ENCODE measurements at places on chromosomes 4 and X.
A peak's percentile ranks its signal among the peaks of the same experiment; 100 is the strongest.

GRCh38 chrX:19810802-19811201 lies 76.6 kb downstream of the SH3KBP1 start:
- H3K27ac ChIP-seq: no peak overlapping the region
- peaks cover 53% of the 10 kb centered on the region for H3K4me1 ChIP-seq
- H3K4me3 ChIP-seq: no peak overlapping the region
- peaks cover 6% of the 10 kb centered on the region for H3K36me3 ChIP-seq
- H3K27me3 ChIP-seq: no peaks in the 10 kb centered on the region

DNA sequence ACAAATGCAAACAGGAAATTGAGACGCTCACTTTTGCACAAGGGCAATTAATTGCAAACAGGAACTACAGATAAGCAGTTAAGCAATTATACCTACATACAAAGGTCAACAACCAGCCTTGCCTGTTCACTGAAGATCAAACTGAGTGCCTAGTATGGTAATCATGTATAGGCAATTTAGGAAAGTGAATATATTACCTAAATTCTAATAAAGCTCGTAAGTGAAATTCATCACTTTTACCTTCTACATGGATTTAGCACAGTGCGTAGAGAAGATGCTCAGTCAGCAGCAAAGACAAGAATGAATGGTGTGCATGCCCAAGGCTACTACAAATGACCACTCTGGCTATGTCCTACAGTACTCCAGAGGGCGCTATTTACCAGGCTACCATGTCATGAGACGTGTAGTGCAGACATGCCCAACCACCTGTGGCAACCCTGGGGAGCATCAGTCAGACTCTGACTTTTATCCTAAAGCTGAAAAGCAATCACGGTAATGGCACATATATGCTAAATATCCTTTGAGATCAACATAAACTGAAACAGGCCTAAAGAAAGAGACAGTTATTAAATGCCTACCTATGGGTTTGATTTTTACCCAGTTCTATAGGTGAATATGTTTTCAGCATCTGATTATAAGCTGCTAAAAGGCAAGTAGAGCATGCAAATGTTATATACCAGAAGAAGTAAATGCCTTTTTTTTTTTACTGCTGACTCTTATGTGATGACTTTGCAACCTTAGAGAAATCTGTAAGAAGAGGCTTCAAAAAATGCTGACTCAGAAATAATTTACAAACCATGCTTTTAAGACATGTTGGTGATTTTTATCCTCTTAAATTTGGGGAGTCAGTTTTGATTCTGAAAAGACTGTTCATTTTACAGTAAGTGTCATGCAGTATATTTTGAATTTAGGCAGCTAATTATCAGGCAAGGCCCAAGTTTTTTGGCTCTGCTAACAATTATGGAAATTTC lies 178.0 kb downstream of the PPP3CA start:
- H3K27me3 ChIP-seq: no peaks in the 10 kb centered on the region
- H3K27ac ChIP-seq: no peak overlapping the region
- H3K36me3 ChIP-seq: no peaks in the 10 kb centered on the region

DNA sequence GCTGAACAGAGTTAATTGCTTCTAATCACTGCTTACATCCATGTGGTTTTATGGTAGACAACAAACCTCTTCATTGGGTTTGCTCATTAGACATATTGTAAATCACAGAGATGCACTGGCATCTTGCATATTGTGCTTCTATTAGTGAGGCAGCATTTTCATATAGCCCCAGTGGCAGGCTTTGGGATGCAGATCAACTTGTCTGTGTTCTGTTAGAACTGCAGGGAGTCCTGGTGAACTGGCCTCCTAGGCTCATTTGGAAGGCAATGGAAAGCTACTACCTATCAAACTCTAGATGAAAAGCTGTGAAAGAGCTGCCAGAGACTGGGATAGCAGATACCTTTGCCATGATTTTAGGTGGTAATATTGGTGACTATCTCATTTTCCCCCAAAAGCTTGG lies 108.8 kb downstream of the NAA11 start:
- no peaks in the 10 kb centered on the region for H3K36me3 ChIP-seq
- no peak overlapping the region for H3K4me3 ChIP-seq
- H3K4me1 ChIP-seq: no peaks in the 10 kb centered on the region
- no peak for DNase-seq
- no peaks in the 10 kb centered on the region for H3K27me3 ChIP-seq

- H3K4me3 ChIP-seq: no peak overlapping the region
- no peak for DNase-seq
- no peaks in the 10 kb centered on the region for H3K36me3 ChIP-seq
- H3K27ac ChIP-seq: no peak overlapping the region
- peaks cover 12% of the 10 kb centered on the region for H3K4me1 ChIP-seq
- H3K27me3 ChIP-seq: no peaks in the 10 kb centered on the region
Observed at GRCh38 chr4:79923281-79923680, 149.7 kb downstream of the ANTXR2 start.

DNA sequence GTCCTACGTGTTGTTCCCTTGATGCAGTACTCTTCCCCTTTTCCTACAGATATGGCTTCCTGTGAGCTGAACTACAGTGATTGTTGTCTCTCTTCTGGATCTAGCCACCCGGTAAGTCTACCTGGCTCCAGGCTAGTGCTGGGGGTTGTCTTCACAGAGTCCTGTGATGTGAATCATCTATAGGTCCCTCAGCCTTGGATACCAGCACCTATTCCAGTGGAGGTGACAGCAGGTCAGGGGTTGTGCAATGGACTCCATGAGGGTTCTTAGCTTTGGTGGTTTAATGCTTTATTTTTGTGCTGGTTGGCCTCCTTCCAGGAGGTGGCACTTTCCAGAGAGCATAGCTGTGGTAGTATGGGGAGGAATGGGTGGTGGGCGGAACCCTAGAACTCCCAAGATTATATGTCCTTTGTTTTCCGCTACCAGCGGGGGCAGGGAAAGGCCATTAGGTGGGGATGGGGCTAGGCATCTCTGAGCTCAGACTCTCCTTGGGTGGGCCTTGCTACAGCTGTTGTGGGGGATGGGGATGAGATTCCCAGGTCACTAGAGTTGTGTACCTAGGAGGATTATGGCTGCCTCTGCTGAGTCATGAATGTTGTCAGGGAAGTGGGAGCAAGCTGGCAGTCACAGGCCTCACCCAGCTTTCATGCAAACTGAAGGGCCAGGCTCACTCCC lies 121.4 kb upstream of the ANKRD50 start:
- H3K36me3 ChIP-seq: no peaks in the 10 kb centered on the region
- no peak overlapping the region for H3K4me3 ChIP-seq
- H3K4me1 ChIP-seq: no peaks in the 10 kb centered on the region
- no peak overlapping the region for H3K27ac ChIP-seq

DNA sequence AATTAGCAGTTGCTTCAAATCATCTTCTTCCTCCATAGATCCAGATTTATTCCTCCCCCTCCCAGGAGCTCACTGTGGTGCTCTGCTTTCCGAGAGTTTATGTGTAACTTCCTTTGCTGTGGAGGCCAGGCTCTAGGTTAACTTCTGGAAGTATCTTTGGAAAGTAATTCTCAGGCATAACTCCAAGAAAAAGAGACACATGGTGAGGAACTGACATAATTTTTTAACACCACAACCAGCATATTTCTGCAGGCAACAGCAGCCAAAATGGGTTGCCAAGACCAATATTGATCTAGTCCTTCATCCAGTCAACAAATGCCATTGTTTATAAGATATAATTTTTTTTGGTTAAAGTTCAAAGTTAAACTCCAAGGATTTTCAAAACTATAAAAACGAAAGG lies 114.5 kb upstream of the RBPJ start:
- H3K27ac ChIP-seq: no peak overlapping the region
- H3K36me3 ChIP-seq: no peaks in the 10 kb centered on the region
- H3K4me1 ChIP-seq: peaks cover 27% of the 10 kb centered on the region

- no peaks in the 10 kb centered on the region for H3K4me1 ChIP-seq
- no peak overlapping the region for H3K4me3 ChIP-seq
Observed at GRCh38 chr4:65021737-65022136, 612.5 kb upstream of the TECRL start.

DNA sequence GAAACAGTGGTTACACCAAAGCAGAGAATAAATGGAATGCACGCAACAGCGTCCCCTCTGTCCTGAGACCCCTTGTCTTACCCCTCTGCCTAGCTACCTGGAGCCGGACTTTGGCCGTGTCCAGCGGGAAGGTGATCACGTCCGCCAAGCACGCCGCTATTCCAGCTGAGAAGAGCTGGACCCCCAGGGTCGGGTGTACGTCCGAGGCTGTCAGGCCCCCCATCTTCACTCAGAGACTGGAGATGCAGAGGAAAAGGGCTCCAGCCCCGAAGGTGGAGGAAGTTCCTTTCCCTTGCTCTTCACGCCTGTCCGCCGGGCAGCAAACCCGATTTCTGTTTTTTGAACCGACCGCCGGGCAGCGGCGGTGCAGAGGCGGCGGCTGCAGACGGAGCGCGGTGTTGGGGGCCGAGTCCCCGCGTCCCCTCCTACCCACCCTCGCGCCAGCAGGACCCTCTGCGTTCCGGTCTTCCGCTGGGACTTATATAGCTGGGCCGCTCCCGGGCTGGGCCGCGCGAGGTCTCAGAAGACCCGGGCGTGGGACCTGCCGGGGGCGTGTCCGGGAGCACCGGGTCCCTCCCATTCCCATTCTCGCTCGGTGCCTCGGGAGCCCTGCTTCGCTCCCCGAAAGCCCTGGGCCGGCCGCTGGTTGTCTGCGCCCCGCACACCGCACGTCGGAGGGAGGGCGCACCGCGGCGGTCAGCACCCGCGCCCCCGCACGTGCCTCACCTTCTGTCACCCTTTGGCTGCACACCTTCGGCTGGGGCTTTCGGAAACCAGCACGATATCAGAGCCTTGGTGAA lies at the start of gene UCP1:
TSS of gene UCP1 (minus strand) at position 455 of the 800 bp plus-strand sequence. CDS start at position 223, 232 bp downstream.
- no peaks in the 10 kb centered on the region for H3K36me3 ChIP-seq
- H3K4me3 ChIP-seq: peak within 1 kb of the TSS; percentile 63
- peaks cover 66% of the 10 kb centered on the region for H3K27me3 ChIP-seq
- peak; percentile 37 for DNase-seq

- H3K4me1 ChIP-seq: no peaks in the 10 kb centered on the region
- no peak for DNase-seq
- no peak overlapping the region for H3K4me3 ChIP-seq
- no peaks in the 10 kb centered on the region for H3K36me3 ChIP-seq
Observed at GRCh38 chr4:156413239-156414135, 459.8 kb upstream of the CTSO start.

- H3K4me1 ChIP-seq: peaks cover 7% of the 10 kb centered on the region
- peaks cover 77% of the 10 kb centered on the region for H3K27me3 ChIP-seq
- H3K27ac ChIP-seq: no peak overlapping the region
- DNase-seq: no peak
Observed at GRCh38 chrX:626745-627509, 3.7 kb upstream of the SHOX start.

- H3K27ac ChIP-seq: no peak overlapping the region
- H3K36me3 ChIP-seq: no peaks in the 10 kb centered on the region
- no peaks in the 10 kb centered on the region for H3K27me3 ChIP-seq
Observed at GRCh38 chr4:18012807-18013462, 8.6 kb downstream of the LCORL start.

- H3K4me3 ChIP-seq: no peak overlapping the region
- no peaks in the 10 kb centered on the region for H3K27me3 ChIP-seq
- no peaks in the 10 kb centered on the region for H3K36me3 ChIP-seq
- DNase-seq: no peak
- no peak overlapping the region for H3K27ac ChIP-seq
Observed at GRCh38 chr4:186688150-186688943, 35.3 kb downstream of the FAT1 start.

DNA sequence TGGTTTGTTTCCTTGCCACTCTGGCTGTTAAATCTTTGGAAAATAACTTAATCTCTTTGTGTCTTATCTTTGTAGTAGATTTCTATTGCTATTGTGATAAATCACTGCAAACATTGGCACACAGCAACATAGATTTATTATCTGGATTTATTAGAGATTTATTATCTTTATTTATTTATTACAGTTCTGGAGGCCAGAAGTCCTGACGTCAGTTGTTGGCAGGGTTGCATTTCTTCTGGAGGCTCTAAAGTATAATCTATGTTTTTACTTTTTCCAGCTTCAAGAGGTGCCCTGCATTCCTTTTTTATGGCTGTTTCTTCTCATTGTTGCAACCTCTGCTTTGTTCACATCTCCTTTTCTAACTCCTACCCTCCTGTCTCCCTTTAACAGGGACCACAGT lies 542.8 kb downstream of the GRXCR1 start:
- no peaks in the 10 kb centered on the region for H3K27me3 ChIP-seq
- no peaks in the 10 kb centered on the region for H3K36me3 ChIP-seq
- DNase-seq: no peak
- H3K4me1 ChIP-seq: no peaks in the 10 kb centered on the region

DNA sequence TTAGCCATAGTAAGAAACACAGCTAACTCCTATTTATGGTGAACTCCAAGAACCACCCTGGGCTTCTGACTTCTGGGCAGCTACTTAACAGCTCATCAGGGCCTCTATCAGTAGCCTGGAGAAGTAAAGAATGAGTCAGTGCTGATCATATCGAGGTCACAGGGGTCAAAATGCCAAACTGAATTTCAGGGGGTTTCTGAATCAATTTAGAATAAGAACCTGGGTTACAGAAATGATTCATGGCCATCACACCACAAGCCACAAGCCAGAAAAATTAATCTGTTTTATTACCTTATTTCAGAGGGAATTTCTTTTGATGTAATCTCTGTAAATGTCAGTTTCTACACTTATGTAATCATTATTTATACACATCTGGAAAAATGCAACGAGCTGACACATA lies 64.4 kb downstream of the CHST7 start:
- H3K4me3 ChIP-seq: no peak overlapping the region
- no peak for DNase-seq
- peaks cover 41% of the 10 kb centered on the region for H3K4me1 ChIP-seq
- peaks cover 36% of the 10 kb centered on the region for H3K27me3 ChIP-seq

DNA sequence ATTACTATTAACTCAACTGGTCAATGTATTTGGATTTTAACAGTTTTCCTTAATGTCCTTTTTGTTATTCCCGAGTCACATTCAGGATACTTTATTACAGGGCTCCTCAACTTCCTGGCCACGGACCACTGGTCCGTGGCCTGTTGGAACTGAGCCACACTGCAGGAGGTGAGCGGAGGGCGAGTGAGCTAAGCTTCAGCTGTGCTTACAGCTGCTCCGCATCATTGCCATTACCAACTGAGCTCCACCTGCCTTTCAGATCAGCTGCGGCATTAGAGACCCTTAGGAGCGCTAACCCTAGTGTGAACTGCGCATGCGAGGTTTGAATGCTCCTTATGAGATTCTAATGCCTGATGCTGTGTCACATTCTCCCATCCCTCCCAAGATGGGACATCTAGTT lies 591.7 kb downstream of the CCSER1 start:
- H3K36me3 ChIP-seq: no peaks in the 10 kb centered on the region
- H3K4me3 ChIP-seq: no peak overlapping the region
- no peaks in the 10 kb centered on the region for H3K4me1 ChIP-seq
- H3K27ac ChIP-seq: no peak overlapping the region

DNA sequence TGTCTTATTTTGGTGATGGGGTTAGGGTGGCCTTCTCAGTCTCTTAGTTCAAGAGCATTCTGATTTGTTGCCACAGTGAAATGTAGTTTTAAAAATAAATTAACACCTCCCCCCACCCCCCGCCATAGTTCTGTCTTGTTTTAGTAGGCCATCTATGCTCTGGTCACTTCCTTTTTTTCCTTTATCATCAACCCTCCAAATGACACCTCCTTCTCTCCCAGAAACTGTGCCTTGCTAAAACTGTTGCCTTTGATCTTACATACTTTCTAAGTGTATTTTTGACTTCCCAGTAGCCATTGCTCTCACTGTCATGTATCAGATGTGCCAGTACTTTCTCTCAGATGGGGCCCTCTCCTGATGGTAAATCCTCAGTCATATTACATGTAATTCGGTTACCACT lies 14.5 kb upstream of the NDUFC1 start:
- no peak overlapping the region for H3K27ac ChIP-seq
- no peaks in the 10 kb centered on the region for H3K27me3 ChIP-seq
- no peak for DNase-seq
- H3K4me1 ChIP-seq: peaks cover 75% of the 10 kb centered on the region

- no peaks in the 10 kb centered on the region for H3K27me3 ChIP-seq
- no peaks in the 10 kb centered on the region for H3K4me1 ChIP-seq
- no peak for DNase-seq
Observed at GRCh38 chr4:21790438-21791029, 158.0 kb downstream of the KCNIP4 start.

All from activated T-cell treated with anti-CD3 and anti-CD28 coated beads, Interleukin-2, amount 50 U/mL, for 24 hours (primary cell).